GM12891 (cell line): ENCODE measurements at places on chromosomes 5 and 9.
A peak's percentile ranks its signal among the peaks of the same experiment; 100 is the strongest.

DNA sequence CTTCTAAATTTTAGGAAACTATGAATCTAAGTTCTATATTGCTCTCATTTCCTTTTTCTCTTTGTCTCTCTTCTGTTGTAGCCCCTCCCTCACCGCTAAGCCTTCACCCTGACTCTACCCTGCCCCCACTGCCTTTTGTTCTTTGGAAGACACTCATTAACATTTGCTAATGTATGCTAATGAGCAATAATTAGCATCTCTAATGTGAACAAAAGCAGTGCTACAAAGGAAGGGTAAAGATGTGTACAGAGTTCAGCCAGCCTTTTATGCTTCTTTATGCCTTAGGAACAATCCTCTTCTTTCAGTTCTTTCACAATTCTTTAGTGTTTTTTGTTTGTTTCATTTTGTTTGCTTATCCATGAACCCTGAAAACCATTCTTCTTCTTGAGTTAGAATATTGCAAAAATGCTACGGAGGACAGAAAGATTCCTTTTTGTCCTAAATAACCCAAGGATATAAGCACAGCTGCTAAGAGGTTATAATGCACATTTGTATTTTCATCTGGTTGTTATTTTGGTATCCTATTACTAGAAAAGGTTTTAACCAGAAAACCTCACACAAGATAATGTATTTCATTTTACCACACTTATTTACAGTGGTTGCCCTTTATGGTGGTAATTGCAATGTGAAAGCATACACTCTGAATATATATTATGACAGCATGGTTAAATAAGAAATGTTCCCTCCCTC lies 159.3 kb downstream of the TMC1 start:
- DNase-seq: no peak

GRCh38 chr5:105168806-105169205 lies 1606.2 kb upstream of the NUDT12 start:
- DNase-seq: no peak

- DNase-seq: no peak
These were observed 82.0 kb upstream of the FSTL4 start for GRCh38 chr5:133694181-133694831.

DNA sequence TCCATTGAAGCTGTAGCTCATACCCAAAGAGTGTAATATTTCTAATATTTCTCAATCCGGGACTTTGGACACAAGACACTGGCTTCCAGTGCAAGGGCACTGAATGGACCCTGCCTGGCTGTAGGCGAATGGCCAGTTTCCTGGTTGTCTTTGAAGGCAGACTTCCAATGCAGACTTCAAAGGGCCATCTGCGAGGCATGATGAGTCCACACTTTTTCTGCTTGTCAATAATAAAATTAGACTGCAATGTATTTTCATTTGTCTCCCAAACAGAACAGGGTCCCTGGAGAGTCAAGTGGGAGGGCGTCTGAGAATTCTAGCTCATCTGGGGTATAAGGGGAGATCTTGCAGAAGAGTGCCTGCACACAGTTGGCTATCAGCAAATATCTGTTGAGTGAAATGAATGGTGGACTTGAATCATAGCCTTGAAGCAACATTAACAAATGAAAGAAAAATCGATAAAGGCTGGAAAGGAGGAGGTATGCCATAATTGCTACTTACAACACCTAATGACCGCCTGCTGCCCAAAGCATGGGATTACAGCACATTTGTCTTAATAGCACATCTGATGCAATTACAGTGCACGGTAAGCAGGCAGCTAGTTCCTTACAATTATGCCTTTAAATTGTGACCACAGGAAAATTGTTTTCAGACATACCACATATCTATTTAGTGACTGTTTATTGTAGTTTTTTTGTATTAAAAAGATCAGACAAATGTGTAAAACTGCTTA lies 137.5 kb downstream of the ARHGEF28 start:
- no peak for DNase-seq

- no peak for DNase-seq
These were observed 10.4 kb downstream of the PTCH1 start for GRCh38 chr9:95506428-95506677.

DNA sequence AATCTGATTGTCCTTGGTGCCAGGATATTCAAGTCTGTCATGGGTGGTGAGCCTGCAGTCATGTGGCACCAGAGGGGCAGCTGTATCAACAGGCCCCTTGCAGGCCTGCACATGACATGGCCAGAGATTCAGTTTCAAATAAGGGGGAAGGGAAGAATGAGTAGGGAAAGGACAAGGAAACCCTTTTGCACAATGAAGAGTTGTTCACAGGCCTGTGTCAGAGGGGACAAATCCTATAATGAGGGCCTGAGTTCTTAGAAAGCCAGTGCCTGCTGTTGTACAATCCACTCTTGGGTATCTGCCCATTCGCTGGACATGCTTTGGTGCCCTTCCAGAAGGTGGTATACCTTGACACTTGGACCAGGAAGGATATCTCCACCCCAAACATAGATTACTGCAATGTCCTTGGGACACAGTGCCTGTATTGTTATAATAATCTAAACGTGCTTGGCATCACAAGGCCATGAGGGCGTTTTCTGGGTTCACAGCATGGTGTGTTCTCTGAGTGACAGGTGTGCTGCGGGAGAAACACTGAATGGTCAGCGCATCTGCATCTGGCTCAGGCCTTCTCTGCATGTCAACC lies 1.9 kb upstream of the TMEM171 start:
- DNase-seq: no peak

GRCh38 chr5:177369645-177370440 lies 12.1 kb downstream of the RGS14 start:
- DNase-seq: no peak

DNA sequence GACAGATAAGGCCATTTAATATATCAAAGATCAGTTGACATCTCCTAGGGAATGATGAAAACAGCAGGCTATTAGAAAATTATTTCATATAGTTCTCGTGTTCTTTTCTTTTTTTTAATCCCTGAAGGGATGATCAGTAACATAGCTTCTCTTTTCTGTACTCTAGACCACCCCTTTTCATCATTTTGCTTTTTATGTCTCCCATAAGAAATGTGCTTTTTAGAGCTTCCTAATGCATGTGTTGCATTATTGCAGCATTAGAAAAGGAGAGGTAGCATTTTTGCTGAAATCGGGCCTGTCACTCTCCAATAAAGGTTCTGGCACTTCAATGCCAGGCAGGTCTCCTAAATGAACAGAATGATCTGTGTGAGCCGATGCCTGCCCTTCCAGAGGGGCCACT lies 143.3 kb downstream of the NTRK2 start:
- no peak for DNase-seq

DNA sequence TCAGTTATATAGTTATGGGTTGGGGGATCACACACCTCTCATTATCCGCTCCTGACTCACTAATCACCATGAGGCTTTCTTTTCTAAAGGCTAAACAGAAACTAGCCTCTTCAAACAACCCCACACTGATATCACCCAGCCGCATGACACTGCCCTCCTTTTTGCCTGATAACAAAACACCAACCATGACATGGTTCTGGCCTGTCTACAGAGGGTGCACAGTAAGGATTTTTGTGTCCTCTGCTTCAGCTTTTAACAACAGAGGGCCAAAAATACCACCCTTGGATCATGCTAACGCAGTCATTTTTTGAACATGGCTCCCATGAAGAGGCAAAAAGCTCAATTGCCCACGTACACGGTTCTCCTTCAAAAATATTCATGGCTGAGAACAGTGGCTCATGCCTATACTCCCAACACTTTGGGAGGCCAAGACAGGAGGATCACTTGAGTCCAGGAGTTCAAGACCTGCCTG lies 4.0 kb downstream of the CMBL start:
- DNase-seq: no peak

DNA sequence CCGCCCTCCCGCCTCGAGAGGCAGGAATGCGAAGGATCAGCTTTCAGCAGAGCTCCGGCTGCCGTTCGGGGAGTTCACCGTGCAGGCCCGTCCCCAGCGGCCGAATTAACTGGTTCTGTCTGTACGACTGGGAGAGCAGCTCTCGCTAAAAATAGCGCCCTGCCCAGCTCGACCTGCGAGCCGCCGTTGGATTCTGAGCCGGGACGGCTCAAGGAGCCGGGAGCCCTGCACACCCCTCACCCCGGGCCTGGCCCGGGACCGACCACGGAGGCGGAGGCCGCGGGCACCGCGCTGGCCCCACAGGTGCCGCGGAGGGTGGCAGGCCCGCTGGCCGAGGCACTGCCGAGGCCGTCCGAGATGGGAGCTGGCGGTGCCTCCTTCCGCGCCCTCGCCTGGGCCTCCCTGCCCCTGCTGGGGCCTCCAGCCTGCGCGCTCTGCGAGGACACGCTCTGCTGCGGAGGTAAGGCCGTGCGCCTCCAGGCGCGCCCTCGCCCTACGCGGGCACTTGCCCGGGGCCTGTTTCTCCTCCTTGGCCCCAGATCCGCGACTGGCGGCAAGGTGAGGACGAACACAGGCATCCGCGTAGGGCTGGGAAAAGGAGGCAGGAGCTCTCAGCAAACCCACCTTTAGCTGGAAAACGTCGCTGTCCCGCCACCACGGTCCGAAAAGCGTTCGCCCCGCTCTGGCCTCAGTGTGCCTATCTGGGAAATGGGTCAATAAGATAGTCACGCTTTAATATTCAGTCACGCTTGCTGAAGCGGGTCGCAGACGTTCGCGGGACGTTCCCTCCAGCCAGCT lies 53.1 kb upstream of the DAB2IP start:
- no peak for DNase-seq

DNA sequence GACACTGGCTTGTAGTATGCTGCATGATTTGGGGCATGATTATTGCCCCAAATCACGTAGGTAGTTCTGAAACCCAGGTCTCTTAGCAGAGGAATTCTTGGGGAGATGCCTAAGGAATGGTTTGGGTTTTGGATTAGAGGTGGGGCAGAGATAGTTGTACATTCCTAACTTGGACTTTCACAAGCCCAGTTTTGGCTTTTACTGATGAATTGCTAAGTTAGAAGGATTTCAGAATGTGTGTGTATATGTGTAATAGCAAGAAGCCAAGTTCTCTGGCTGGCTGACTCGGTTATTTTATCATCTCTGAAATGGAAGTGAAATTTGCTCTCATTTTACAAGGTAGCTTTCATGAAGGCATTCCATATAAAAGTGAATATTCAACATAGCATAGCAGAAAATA lies 23.8 kb upstream of the ZNF131 start:
- DNase-seq: no peak

DNA sequence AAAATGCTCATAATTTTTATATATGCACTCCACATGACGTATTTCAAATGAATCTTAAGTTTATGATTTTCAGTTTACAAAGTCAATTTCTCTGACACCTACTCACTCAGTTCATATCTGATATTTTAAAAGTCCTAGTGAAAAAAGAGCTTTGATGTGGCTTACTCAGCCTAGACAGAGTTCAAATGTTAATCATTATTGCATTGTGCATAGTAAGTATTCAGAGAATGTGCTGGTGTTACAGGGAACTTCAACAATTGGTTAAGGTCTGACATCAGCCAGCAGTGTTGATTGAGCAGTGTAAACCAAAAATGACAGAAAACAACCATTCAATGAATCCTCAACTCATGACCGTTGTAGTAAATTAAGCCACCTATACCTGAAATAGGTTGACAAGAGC lies 147.2 kb upstream of the LHFPL2 start:
- no peak for DNase-seq

GRCh38 chr5:10984021-10984715 lies 223.1 kb upstream of the DAP start:
- no peak for DNase-seq

GRCh38 chr9:27394826-27395201 lies 97.9 kb upstream of the EQTN start:
- no peak for DNase-seq

DNA sequence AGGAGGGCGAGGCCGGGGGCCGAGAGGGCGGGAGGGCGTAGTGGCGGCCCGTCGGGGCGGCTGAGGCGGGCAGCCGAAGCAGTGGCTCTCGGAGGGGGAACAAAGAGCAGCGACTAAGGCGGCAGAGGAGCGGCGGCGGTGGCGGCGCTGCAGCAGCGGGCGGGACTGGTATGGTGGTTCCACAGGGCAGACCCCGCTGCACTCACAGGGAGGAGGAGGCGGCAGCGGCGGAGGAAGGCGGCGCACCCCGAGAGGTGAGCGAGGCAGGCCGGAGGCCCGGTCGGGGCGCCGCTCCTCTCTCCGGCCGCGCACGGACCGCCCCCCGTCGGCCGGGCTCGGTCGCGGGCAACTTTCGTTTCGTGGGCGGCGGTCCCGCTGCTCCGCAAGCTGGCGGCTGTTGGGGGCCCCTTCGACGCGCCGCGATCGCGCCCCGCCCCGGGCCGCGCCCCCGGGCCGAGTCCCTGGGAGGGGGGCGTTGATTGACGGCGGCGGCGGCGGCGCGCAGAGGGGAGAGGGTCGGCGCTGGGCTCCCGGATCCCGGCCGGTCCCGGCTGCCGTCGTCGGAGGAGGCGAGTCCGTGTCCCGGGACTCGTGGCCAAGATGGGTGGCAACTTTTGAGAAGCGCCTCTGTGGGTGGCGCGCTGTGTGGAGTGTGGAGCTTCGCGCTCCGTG lies 467 bp downstream of the CNOT6 start:
- peak; percentile 64 for DNase-seq

- DNase-seq: no peak
These were observed 96.5 kb upstream of the ADRA1B start for GRCh38 chr5:159819591-159820411.

- DNase-seq: no peak
These were observed 7.6 kb upstream of the DNAJA1 start for GRCh38 chr9:33017283-33018041.

GRCh38 chr9:128203707-128204551 lies 750 bp downstream of the DNM1 start:
- DNase-seq: no peak

DNA sequence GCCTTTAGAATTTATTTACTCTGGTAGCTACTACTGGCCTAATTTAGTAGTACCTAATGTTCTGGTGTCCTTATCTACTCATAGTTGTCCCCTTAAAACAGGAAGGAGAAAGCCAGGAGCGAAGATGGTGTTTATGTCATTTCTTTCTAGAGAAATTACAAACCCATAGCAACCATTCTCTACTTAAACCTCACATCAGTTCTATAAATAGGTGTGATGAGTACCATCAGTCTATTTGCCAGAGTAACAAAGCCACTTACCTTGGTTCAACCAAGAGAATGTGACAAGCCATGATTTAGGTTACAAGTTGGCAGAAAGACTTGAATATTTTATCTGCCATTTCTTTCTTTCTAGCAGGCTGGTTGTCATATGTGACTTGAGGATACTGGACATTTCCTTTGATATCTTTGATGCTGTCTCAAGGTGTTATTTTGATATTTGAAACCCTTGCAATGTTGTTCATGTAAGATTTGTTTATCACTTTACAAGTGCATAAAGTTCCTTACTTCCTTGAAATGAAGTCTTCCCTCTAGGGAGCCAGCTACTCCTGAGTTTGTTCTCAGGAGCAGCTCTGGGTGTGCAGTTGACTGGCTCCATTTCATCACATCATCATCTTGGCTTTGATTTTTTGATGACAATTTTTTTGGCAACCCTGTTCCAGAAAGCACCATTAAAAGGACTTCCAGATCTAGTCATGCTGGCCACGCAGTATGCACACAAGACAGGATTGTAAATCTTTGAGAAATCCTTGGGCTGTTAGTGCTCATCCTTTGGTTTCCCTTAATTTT lies 286.8 kb downstream of the ARHGAP26 start:
- DNase-seq: no peak

GRCh38 chr9:68933434-68934328 lies 80.2 kb downstream of the PRKACG start:
- DNase-seq: no peak
